Pancreas (tissue), 10 donors: ENCODE measurements at places on chromosomes 16 and 17. TPM values are rescaled to one million over a fixed set of nuclear protein-coding genes. Genes with fewer than 3 reads are reported as not detected.
A peak's percentile ranks its signal among the peaks of the same experiment; 100 is the strongest.

GRCh38 chr17:45355087-45355486, 38.3 kb upstream of the MAP3K14 start:
- H3K36me3 ChIP-seq, result no peaks in the 10 kb centered on the region
- no peaks in the 10 kb centered on the region for H3K4me1 ChIP-seq
- H3K4me3 ChIP-seq, result no peak overlapping the region
- H3K27me3 ChIP-seq, result no peaks in the 10 kb centered on the region

Gene SLC25A10
- total RNA-seq, result 40.1 TPM

- H3K4me3 ChIP-seq, result no peak overlapping the region
- DNase-seq, result peak; percentile 55
- no peaks in the 10 kb centered on the region for H3K27me3 ChIP-seq
- H3K4me1 ChIP-seq, result peaks cover 22% of the 10 kb centered on the region
Observed at GRCh38 chr16:48126801-48127644, 28.8 kb downstream of the ABCC12 start.

DNA sequence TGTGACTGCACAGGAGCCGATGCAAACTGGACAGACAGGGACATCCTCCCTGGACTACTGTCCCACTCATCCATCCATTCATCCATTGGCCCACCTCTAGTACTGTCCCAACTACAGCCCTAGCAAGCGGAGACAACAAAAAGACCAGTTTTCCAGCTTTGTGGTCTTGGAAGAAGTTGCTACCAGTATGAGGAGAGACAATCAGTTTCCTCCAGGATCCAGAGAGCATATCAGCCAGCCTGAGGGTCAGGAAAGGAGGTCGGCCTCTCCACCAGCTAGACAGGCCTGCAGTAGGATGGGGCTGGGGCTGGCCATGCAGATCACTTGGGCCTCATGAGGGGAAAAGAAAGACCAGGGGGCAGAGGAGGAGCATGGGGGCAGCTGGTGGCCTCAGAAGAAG, 16.8 kb downstream of the KRT33A start:
- no peaks in the 10 kb centered on the region for H3K27me3 ChIP-seq
- H3K27ac ChIP-seq, result no peak overlapping the region
- no peaks in the 10 kb centered on the region for H3K36me3 ChIP-seq
- DNase-seq, result no peak

Gene CSH1
- total RNA-seq, result not detected

Gene GRAP
- total RNA-seq, result 1.5 TPM

- no peaks in the 10 kb centered on the region for H3K36me3 ChIP-seq
- H3K4me3 ChIP-seq, result no peak overlapping the region
- H3K27me3 ChIP-seq, result no peaks in the 10 kb centered on the region
- no peaks in the 10 kb centered on the region for H3K4me1 ChIP-seq
- DNase-seq, result no peak
Observed at GRCh38 chr17:15441315-15441714, 26.1 kb downstream of the CDRT4 start.

- H3K27ac ChIP-seq, result no peak within 1 kb of the TSS
- no peaks in the 10 kb centered on the region for H3K27me3 ChIP-seq
- DNase-seq, result no peak
- H3K36me3 ChIP-seq, result no peaks in the 10 kb centered on the region
- peaks cover 3% of the 10 kb centered on the region for H3K4me1 ChIP-seq
Observed at GRCh38 chr16:31471875-31472708, at the start of gene TGFB1I1. TGFB1I1 (plus strand) TSS chr16:31472152; CDS start chr16:31472189, 37 bp downstream.

GRCh38 chr16:73852561-73852960, 444.1 kb upstream of the PSMD7 start:
- H3K4me1 ChIP-seq, result no peaks in the 10 kb centered on the region
- no peak overlapping the region for H3K4me3 ChIP-seq
- no peak overlapping the region for H3K27ac ChIP-seq
- no peak for DNase-seq

- no peak overlapping the region for H3K27ac ChIP-seq
- DNase-seq, result no peak
- H3K4me1 ChIP-seq, result peaks cover 13% of the 10 kb centered on the region
- H3K27me3 ChIP-seq, result no peaks in the 10 kb centered on the region
- H3K36me3 ChIP-seq, result no peaks in the 10 kb centered on the region
Observed at GRCh38 chr17:75908201-75908600, 3.5 kb upstream of the MRPL38 start.

Gene FXR2
- total RNA-seq, result 7.8 TPM

DNA sequence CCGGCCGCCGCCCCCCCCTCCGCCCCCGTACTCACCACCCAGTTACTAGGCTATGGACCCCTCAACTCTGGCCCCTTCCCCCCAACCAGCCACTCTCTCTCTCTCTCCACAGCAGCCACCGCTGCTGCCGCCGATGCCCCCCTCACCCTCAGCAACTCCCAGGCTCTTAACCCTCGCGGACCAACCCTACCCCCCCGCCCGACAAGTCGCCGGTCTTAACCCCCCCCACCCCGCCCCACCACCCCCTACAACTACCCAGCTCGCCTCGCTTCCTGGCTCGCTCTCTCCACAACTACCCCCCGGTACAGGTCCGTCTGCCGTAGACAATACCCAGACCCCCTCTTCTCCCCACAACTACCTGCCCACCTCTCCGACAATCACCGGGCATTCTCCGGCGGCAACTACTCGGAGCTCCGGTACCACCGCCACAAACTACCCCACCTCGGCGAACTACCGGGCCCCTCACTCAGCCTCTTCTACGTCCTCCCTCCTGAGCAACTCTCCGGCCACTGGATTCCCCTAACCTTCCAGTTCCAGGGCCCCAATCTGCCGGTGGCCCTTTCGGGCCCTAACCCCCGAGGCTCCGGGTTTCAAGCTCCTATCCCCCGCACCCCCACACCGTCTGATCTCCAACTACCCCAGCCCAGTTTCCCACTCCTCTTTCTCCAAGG, 702 bp downstream of the PHF23 start:
- H3K4me1 ChIP-seq, result peaks cover 17% of the 10 kb centered on the region
- H3K27ac ChIP-seq, result peak overlapping the region; percentile 88
- peak; percentile 66 for DNase-seq
- H3K27me3 ChIP-seq, result no peaks in the 10 kb centered on the region

Gene SPNS2
- 16.5 TPM for total RNA-seq

GRCh38 chr16:162271-162991, 3.3 kb upstream of the HBM start:
- no peak for DNase-seq
- H3K4me3 ChIP-seq, result no peak overlapping the region
- H3K36me3 ChIP-seq, result no peaks in the 10 kb centered on the region
- H3K4me1 ChIP-seq, result peaks cover 14% of the 10 kb centered on the region
- no peak overlapping the region for H3K27ac ChIP-seq
- peaks cover 16% of the 10 kb centered on the region for H3K27me3 ChIP-seq

DNA sequence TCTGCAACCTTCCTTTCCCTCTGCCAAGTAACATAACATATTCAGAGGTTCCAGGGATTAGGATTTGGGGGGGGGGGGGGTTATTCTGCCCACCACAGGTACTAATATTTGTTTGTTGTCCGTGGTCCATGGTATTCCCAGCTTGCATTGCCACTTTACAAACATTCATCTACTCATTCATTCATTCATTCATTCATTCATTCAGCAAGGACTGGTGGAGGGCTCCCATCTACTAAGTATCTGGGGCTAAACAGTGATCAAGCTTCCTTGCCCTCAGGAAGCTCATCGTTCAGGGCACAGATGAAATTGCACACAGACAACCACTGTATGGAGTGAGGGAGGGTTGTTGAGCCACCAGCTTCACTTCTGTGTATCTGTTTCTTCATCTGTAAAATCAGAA, 45.8 kb upstream of the NDRG4 start:
- no peak overlapping the region for H3K27ac ChIP-seq
- no peaks in the 10 kb centered on the region for H3K36me3 ChIP-seq
- DNase-seq, result no peak
- H3K4me3 ChIP-seq, result no peak overlapping the region
- no peaks in the 10 kb centered on the region for H3K4me1 ChIP-seq

Gene ZG16B
- 0.82 TPM for total RNA-seq

- H3K4me3 ChIP-seq, result peak overlapping the region; percentile 85
- peak overlapping the region; percentile 81 for H3K27ac ChIP-seq
- H3K4me1 ChIP-seq, result no peaks in the 10 kb centered on the region
- DNase-seq, result peak; percentile 86
Observed at GRCh38 chr17:48100591-48101011, 677 bp downstream of the CBX1 start.

DNA sequence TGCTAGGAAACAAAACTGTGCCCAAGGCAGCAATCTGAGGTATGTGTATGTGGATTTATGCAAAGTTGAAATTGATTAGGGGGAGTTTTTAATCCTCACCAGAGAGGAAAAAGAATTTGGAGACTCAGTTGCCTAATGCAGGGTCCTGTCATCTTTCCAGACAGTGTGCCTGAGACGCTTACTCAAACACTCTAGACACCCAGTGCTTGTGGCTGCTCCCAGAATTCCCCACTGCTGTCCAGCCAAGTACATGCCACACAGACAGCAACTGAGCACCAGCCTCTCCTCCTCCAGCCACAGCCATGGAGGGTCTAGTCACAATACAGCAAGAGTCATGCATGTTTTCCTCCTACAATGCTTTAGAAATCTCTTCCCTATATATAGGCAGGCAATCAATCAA, 118.1 kb downstream of the HIC1 start:
- no peaks in the 10 kb centered on the region for H3K36me3 ChIP-seq
- no peaks in the 10 kb centered on the region for H3K27me3 ChIP-seq
- H3K4me3 ChIP-seq, result no peak overlapping the region
- peak overlapping the region; percentile 90 for H3K27ac ChIP-seq

Gene CCDC200
- total RNA-seq, result not detected

Gene ELP5
- 11.7 TPM for total RNA-seq

GRCh38 chr17:2947588-2947950, 115.8 kb downstream of the OR1D5 start:
- H3K27ac ChIP-seq, result no peak overlapping the region
- no peaks in the 10 kb centered on the region for H3K27me3 ChIP-seq
- DNase-seq, result peak; percentile 33
- no peak overlapping the region for H3K4me3 ChIP-seq
- H3K4me1 ChIP-seq, result no peaks in the 10 kb centered on the region

- no peaks in the 10 kb centered on the region for H3K27me3 ChIP-seq
- H3K4me3 ChIP-seq, result no peak overlapping the region
- no peaks in the 10 kb centered on the region for H3K36me3 ChIP-seq
- no peak overlapping the region for H3K27ac ChIP-seq
- H3K4me1 ChIP-seq, result peaks cover 9% of the 10 kb centered on the region
Observed at GRCh38 chr17:72562615-72563188, 441.9 kb downstream of the SOX9 start.

GRCh38 chr16:61002479-61003204, 1033.6 kb downstream of the CDH8 start:
- DNase-seq, result no peak
- no peaks in the 10 kb centered on the region for H3K4me1 ChIP-seq
- H3K4me3 ChIP-seq, result no peak overlapping the region

DNA sequence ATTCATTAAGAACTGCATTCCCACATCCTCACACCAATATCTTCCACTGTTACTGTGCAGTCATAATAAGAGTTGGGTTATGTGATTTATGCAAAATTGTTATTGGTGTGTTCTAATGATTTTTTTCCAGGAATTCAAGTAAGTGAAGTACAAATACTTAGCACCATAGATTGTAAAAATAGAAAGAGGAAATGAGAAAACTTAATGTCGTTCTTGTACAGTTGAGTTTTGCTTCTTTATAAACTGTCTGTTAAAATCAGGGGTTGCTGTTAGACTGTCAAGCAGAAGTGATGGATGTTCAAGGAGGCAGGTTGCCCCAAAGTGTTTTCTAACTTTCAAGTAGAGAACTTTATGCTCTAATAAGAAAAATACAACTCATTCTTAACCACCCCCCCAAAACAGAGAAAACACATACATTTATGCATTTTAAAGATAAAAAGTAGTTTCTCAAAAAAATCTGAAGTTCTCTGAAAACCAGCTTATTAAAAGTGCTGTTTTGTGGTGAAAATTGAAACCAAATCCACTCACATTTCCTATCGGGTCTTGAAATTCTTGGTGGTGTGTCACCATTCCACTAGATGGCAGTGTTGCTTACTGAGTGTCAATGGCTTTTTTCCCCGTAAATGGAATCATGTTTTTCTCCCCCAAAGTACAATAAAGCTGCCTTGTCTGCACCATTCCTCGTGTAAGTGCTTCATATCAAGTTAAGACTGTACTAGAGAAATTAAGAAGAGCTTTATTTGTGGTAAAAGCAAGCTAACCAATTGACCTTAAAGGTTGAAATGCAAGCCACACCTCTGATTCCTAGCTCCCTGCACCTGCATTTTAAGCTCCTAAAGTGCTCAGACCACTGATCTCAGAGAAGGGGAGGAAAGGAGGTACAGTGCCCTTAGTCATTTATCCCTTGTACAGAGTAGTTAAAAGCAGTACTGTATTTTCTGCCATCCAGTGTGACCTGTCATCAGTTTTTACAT, 4.7 kb upstream of the IGSF6 start:
- H3K4me1 ChIP-seq, result no peaks in the 10 kb centered on the region
- no peaks in the 10 kb centered on the region for H3K27me3 ChIP-seq
- no peaks in the 10 kb centered on the region for H3K36me3 ChIP-seq

Gene KRTAP4-3
- total RNA-seq, result not detected

Gene TLCD3B
- total RNA-seq, result not detected

Gene DNASE1L2
- 0.65 TPM for total RNA-seq

GRCh38 chr17:48299760-48300159, 130.3 kb downstream of the SKAP1 start:
- H3K27ac ChIP-seq, result no peak overlapping the region
- no peak for DNase-seq
- no peaks in the 10 kb centered on the region for H3K36me3 ChIP-seq
- H3K27me3 ChIP-seq, result no peaks in the 10 kb centered on the region

GRCh38 chr17:64300699-64300965, 37.6 kb upstream of the TEX2 start:
- DNase-seq, result no peak
- H3K27ac ChIP-seq, result no peak overlapping the region
- H3K4me1 ChIP-seq, result no peaks in the 10 kb centered on the region
- no peaks in the 10 kb centered on the region for H3K36me3 ChIP-seq
- H3K4me3 ChIP-seq, result no peak overlapping the region

Gene TMIGD1
- total RNA-seq, result not detected

GRCh38 chr17:9520649-9521048, 55.0 kb downstream of the STX8 start:
- no peaks in the 10 kb centered on the region for H3K36me3 ChIP-seq
- H3K27me3 ChIP-seq, result no peaks in the 10 kb centered on the region
- H3K4me3 ChIP-seq, result no peak overlapping the region
- no peak overlapping the region for H3K27ac ChIP-seq
- no peak for DNase-seq
